ENCODE measurements at places on chromosomes 12 and 14. TPM values are rescaled to one million over a fixed set of nuclear protein-coding genes. Genes with fewer than 3 reads are reported as not detected.

- no peak overlapping the region for H3K4me3 ChIP-seq
- H3K27ac ChIP-seq = peak overlapping the region; percentile 35
- H3K27me3 ChIP-seq = no peaks in the 10 kb centered on the region
- no peaks in the 10 kb centered on the region for H3K36me3 ChIP-seq
- DNase-seq = no peak
- H3K4me1 ChIP-seq = peaks cover 27% of the 10 kb centered on the region
Observed at GRCh38 chr12:51326698-51327439, 2.9 kb upstream of the BIN2 start.

DNA sequence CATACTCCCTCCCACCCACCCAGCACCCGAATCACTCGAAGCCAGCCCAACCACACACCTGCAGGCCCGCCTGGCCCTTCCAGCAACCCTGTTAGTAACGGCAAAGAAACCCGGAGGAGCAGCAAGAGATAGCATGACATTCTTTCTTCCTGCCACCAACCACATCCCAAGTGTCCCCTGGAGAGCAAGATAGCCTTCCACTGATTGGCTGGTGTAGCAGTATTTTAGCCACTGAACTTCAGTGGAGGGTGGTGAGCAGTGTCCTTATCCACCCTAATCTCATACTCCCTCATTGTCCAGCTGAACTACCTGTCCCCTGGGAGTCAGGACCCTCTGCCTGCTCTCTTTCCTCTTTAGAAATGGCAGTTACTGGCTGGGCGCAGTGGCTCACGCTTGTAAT, 769 bp upstream of the SLC39A5 start:
- no peaks in the 10 kb centered on the region for H3K36me3 ChIP-seq
- no peak for DNase-seq
- no peak overlapping the region for H3K4me3 ChIP-seq
- no peaks in the 10 kb centered on the region for H3K27me3 ChIP-seq
- peaks cover 9% of the 10 kb centered on the region for H3K4me1 ChIP-seq
- no peak overlapping the region for H3K27ac ChIP-seq

DNA sequence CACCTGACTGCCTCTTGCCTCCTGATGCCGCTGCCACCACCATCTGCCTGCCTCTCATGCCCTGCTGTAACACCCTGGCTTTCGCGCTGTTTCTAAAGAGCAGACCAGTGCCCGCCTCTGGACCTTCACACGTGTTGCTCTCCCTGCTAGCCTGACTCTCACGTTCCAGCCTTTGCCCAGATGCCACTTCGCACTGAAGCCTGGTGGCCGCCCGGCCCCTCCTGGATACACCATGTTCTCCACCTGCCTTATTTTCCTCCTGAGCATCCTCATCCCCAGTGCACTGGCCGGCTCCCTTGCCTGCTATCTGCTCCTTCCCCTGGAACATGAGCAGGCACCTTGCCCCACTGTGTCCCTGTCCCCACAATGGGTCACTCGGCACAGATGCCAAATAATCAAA, 146.5 kb downstream of the PIWIL1 start:
- no peak overlapping the region for H3K27ac ChIP-seq
- H3K4me3 ChIP-seq = no peak overlapping the region
- H3K27me3 ChIP-seq = no peaks in the 10 kb centered on the region
- peaks cover 24% of the 10 kb centered on the region for H3K4me1 ChIP-seq
- H3K36me3 ChIP-seq = no peaks in the 10 kb centered on the region

Gene BCL7A
- 22.1 TPM for total RNA-seq

Gene SRRM4
- total RNA-seq = 0.34 TPM

Gene CDCA3
- 73.5 TPM for total RNA-seq

DNA sequence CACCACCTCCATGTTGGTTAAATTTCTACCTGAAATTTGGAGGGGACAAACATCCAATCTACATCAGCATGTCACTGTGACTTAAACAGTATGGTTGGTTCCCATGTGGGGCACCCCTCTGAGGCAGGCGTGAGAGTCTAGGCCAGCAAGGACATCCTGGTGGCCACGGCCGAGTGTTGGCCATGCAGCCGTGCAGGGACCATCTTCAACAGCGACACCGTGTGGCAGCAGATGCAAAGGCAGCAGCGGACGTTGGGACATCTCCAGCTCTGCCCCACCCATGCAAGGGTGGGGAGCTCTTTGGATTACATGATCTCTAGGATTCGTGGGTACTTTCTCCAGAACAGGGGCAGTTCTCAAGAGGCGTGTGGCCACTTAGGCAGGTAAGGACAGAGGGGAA, 49.8 kb downstream of the NOC4L start:
- no peak overlapping the region for H3K4me3 ChIP-seq
- peaks cover 87% of the 10 kb centered on the region for H3K27me3 ChIP-seq
- H3K4me1 ChIP-seq = peaks cover 17% of the 10 kb centered on the region
- no peak overlapping the region for H3K27ac ChIP-seq
- peak; percentile 44 for DNase-seq

GRCh38 chr12:13386323-13387039, 190.0 kb downstream of the EMP1 start:
- no peak overlapping the region for H3K27ac ChIP-seq
- H3K4me1 ChIP-seq = peaks cover 19% of the 10 kb centered on the region
- no peak overlapping the region for H3K4me3 ChIP-seq
- no peaks in the 10 kb centered on the region for H3K36me3 ChIP-seq
- no peak for DNase-seq
- H3K27me3 ChIP-seq = no peaks in the 10 kb centered on the region

- no peak overlapping the region for H3K27ac ChIP-seq
- no peak for DNase-seq
- H3K4me3 ChIP-seq = no peak overlapping the region
- H3K27me3 ChIP-seq = no peaks in the 10 kb centered on the region
- no peaks in the 10 kb centered on the region for H3K36me3 ChIP-seq
Observed at GRCh38 chr12:14827043-14827442, 13.1 kb upstream of the SMCO3 start.

DNA sequence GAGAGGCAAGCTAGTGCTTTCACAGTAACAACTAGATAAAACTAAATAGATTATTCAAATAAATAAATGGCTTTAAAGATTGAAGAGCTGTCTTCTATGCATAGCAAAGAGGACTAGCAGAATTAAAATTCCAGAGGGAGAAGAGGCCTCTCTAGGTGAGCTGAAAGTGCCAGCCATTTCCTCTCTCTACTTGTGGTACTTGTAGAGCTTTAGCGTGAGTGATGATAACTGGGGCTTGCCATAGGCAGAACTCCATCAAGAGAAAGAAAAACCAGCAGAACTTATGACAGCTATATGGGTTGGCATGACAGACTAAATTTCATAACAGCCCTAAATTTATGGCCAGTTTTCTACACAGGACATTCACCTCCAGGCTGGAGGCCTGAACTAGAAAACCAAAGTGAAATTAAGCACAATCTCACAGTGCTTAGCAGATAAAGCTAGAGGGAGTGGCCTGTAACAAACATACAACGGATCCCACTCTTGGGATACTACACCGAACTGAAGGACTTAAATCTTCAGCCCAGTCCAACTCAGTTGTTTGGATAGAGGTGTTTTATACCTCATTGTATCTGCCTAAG, 11.0 kb downstream of the SPTLC2 start:
- no peaks in the 10 kb centered on the region for H3K36me3 ChIP-seq
- H3K4me3 ChIP-seq = no peak overlapping the region
- no peak overlapping the region for H3K27ac ChIP-seq
- no peak for DNase-seq

Gene B4GALNT1
- total RNA-seq = 0.28 TPM

DNA sequence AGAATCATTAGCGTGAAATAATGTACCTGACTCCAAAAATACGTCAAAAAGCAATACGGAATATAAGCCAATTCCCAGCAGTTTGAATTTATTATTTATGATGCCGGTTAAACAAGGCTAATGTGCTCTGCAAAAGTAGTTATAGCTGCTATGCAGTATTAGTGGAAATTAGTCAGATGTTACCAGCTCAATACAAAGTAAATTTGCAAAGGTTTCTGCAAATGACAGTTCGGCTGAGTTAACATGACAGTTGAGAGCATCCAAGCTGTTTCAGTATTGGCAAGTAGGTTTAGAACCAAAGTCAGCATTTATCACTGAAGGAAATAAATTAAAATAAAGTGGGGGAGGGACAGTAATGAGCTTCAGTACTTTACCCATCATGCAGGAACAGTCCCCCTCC, 1665.8 kb upstream of the FLRT2 start:
- no peak overlapping the region for H3K4me3 ChIP-seq
- H3K4me1 ChIP-seq = no peaks in the 10 kb centered on the region
- no peaks in the 10 kb centered on the region for H3K36me3 ChIP-seq
- no peak for DNase-seq
- H3K27ac ChIP-seq = no peak overlapping the region

Measured in neural progenitor cell (in vitro differentiated cells).